PC-3 (cell line): ENCODE measurements at places on chromosomes 6 and 20. TPM values are rescaled to one million over a fixed set of nuclear protein-coding genes. Genes with fewer than 3 reads are reported as not detected.

The EMILIN3 gene
- not detected in 2 replicates for total RNA-seq

The CLPSL2 gene
- total RNA-seq, result not detected in 2 replicates

- DNase-seq, result peak; percentile 63
Measured at GRCh38 chr20:37669062-37669772, 24.6 kb upstream of the CTNNBL1 start.

The SNTA1 gene
- 25.9 and 29.4 TPM in 2 replicates for total RNA-seq

The FAM217A gene
- not detected in 2 replicates for total RNA-seq

- DNase-seq, result no peak
Measured at GRCh38 chr6:117078624-117079023, 186.7 kb upstream of the VGLL2 start.

DNA sequence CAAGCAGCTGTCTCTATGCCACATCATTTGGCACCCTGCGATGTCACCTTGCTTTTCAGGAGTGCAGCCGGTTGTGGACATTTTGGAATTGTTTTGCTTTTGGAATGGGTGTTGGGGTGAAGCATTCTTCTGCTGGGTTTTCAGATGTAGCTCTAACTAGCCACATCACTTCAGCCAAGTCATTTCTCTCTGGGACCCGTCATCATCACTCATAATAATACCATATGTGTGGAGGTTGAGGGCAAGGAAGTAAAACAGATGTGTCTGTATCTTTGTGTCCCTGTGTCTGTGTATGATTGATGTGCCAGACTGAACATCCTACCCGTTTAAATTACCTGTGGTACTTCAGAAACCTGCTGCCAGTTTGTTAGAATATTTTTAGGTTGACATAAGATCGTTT lies 49.5 kb upstream of the TULP4 start:
- DNase-seq, result no peak

The GTSF1L gene
- 0.52 TPM in 1 of 2 replicates, not detected in the other for total RNA-seq

The SLC17A1 gene
- not detected in 2 replicates for total RNA-seq
